ENCODE measurements at places on chromosomes 2 and 18.

DNA sequence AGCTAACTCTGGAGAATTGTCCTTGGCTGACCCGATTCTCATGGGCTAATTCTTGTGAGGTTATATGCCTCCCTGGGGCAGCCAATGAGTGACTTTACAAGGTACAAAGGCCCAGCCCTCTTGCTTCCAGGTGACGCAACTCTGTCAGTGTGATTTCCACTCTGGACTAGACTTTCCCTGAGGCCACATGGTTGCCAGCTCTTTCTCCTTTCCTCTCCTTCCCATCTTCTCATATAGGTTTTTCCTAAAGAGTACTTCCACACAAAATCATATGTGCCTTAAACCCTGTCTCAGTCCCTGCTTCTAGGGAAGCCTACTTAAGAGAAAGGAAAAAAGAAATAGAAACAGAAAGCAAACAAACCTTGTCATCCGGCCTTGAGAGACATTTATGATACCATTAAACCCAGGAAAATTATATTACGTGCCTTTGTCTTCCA, 226.2 kb upstream of the ZSWIM2 start:
- no peak for DNase-seq

- DNase-seq: no peak
Observed at GRCh38 chr2:30373881-30374302, 73.2 kb upstream of the LCLAT1 start.

GRCh38 chr2:69576880-69577279, 66.7 kb downstream of the AAK1 start:
- DNase-seq: peak; percentile 34

GRCh38 chr2:11314487-11314886, 29.9 kb downstream of the ROCK2 start:
- peak; percentile 17 for DNase-seq

- peak; percentile 32 for DNase-seq
Observed at GRCh38 chr18:56575819-56576663, 62.4 kb downstream of the TXNL1 start.

DNA sequence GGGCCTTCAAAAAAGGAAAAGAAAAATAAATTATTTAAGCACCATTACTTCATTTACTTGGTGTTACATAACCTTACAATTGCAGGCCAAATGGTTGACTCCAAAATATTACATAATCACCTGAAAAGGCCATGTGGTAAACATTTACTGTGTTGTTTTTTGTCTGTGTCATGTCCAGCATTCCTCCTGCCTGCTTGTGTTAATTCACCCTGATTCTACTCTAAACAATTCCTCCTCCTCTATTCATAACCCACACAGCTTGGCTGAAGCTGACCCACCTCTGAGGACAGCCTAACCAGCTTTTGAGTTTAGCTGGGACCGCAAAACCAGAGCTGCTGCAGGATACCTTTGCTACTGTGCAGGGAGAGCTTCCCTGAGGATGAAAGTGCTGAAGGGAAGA, 35.4 kb downstream of the TMX3 start:
- DNase-seq: peak; percentile 8

DNA sequence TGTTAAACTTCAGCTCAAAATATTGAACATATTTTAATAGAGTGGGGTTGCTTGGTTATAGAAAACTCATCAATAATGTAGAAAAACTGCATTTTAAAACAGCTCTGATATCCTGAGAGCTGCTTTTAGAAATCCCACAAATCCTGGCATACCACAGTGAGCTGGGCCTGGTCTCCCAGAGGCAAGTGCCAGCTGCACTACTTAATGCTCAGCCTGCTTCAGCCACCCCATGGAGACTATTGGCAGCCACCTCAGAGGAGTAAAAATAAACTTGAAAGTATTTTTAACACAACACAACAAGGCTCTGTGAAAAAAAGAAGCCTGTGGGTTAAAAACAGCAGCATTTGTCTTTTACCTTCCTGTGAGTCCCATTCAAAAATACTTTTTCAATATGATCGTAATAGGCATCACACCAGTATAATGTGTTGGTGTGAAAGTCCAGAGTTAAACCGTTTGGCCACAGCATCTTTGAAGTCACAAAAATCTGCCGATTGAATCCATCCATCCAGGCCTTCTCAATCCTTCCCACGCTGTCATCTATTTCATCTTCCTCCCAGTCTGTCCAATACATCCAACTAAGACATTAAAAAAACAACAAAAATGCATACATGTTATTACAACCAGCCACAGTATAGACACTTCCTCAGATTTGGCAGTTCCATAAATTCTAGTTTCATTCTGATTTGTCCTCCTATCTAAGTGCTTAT, 1115.3 kb downstream of the LRP1B start:
- DNase-seq: peak; percentile 13

DNA sequence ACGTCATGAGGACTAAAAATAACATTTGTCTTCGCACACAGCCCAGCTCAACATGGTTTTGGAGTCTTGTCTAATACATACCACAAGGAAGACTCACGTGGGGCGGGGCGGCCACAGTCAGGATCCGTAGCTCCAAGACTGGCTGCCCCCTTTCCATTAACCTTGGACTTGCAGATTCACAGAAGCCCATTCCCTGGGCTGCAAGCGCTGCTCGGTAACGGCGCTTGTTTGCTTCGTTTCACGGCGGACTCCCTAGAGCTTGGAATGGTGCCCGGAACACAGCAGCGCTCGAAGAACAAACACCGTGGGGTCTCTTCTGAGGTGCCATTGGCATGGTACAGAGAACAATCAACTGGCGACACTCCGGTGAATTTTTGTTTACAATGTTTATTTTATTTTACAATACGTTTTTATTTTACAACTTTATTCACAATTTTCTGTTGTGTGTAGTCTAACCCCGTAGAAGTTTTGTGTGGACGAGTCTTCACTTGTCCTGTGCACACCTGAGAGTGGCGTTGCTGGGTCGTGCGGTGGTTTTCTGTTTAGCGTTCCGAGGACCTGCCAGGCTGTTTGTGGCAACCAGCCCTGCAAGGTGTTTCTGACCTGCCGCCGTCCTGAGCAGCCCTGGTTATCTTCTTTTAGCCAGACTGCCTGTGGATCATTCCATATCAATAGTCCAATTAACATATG, 126.5 kb downstream of the GALR1 start:
- DNase-seq: no peak

- no peak for DNase-seq
Observed at GRCh38 chr2:151908204-151908882, 80.1 kb upstream of the ARL5A start.

DNA sequence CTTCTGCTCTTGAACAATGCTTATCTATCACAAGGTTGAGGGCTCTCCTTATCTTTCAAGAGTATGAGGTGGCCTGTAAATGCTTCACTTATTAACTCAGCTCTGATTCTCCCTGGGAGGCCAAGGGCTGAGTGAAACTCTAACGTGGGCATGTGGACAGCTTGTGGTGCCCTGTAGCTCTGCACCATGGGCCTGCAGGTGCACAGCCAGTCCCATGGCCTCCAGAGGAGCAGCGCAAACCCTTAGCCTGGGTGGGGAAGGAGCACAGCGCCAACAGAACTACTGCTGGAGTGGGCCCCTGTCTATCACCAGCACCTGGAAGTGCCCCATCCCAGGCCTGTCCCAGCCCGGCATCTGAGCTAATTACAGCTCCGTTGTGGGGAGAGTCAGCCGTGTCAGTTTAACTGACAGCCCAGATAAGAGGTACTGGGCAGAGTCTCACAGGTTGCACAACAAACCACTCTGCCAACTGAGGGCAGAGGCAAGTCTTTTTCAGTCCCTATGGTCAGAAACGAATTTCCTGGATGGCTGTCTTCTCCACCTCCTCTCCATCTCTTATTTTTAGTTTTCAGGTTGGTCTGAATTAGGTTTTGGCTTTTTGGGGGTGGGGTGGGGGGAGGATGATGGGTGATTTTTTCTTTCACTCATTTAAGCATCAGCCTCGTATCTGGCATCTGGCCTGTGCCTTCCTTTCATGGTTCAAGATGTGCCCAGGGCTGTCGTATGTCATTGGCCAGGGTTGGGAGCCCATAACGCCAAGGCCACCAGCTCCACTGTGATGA, 219.5 kb downstream of the BCL2 start:
- peak; percentile 99 for DNase-seq

DNA sequence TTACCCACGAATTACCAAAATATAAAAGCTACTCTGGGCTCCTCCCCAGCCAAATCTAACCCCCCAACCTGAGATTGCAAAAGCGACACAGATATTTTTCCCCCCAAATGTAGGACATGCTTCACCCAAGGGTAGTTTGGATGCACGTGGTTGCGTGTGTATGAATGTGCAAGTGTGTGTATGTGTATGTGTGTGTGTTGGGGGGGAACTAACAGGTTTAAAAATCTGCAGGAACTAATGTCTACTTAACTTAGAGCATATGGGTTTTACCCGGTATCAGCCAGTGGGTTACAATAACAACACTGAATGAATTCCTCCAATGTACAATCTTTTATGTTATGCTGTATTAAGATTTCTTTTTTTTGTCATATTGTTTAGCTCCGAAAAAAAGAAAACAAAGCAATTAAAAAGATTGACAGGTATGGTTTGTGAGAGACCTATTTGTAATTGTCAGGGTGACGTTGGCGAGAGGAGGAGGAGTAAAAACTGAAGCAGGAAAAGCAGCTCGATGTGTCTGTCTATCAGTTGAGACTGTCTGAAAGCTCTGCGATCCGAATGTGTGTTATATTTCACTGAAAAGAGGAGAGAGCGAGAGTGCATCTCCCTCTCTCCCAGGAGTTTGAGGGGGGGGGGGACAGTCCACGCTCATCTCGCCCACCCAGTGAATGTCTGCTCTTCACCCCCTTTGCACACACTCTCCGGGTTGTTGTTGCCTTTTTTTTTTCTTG, at the start of gene TSHZ1:
Gene TSHZ1, plus strand, starts transcription at position 524 of the 728 bp plus-strand sequence. CDS start 1,080 bp downstream, outside the sequence.
- DNase-seq: peak; percentile 90

DNA sequence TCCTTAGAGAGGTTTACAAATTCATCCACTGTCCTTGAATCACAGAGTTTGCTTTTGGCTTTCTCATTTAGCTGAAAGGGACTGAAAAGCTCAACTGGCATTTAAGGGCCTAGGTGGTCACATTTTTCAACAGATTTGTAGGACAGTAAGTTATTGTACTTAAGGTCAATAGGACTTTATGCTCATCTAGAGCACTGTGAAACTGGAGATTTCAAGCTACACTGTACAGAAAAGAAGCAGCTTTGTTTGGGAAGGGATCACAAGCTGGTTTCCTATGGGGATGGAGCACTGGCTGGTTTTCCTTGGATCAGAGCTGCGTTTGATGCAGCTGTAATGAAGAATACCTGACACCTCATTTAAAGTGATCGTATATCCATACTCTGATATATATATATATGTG, 482.7 kb downstream of the FBXO15 start:
- DNase-seq: no peak

DNA sequence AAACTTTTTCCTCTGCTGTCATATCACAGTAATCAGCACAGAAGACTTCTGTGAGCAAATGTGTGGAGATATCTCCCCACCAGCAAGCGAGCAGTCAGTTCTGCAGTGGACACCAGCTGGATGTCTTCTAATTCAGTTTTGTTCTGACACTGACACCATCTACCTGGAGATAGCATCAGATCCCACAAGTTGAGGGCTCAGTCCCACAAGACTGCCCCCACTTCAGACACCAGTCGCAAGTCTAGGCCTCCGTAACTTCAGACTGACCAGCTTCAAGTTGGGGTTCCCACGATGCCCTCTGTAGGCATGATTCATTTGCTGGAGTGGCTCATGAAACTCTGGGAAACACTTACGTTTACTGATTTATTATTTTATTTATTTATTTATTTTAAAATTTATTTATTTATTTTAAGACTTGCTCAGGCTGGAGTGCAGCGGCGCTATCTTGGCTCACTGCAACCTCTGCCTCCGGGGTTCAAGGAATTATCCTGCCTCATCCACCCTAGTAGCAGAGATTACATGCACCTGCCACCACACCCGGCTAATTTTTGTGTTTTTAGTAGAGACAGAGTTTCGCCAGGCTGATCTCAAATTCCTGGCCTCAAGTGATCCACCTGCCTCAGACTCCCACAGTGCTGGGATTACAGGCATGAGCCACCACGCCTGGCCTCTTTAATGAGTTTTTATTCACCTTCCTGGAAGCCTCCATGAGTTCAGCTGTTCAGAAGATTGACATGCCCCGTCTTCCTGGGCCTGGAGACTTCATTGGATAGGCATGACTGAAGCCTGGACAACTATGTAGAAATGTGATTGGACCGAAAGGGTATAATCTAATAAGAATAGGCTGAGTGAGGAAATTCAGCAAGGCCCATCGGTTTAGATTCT, 55.7 kb downstream of the PAPOLG start:
- no peak for DNase-seq

GRCh38 chr2:99957332-99958133, 184.9 kb downstream of the AFF3 start:
- no peak for DNase-seq

DNA sequence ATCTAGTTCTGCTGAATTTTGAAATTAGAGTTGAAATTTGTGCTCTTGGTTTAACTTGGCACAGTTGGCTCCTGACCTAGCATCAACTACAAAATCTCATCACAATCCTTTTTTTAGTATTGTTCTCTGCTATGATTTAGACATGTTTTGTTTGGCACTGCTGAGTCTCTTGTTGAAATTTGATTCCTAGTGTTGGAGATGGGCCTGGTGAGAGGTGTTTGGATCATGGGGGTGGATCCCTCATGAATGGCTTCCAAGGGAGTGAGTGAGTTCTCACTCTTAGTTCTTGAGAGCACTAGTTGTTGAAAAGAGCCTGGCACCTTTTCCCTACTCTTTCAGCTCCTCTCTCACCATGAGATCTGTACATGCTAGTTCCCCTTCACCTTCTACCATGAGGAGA, 605.6 kb upstream of the SLC39A10 start:
- no peak for DNase-seq

- peak; percentile 98 for DNase-seq
Observed at GRCh38 chr2:237968048-237968862, 1.4 kb downstream of the UBE2F start.

DNA sequence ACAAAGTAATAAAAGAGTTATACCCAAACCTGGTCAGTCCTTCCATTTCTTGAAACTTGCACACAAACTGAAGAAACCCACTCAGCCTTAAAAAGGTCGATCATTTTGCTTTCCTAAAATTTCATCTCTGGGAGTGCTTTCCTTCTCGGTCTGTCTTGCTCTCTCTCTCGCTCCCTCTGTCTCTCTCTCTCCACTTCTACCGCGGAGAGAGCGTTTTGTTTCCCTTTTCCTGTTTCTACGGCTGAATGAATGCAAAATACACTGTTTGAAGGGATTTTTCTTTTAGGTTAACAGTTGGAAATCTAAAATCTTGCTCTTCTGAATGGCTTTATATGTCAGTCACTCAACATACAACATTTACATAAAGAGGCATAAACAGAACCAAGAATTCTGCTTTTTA, 424.2 kb downstream of the TGIF1 start:
- DNase-seq: no peak

- DNase-seq: no peak
Observed at GRCh38 chr2:62347563-62348270, 151.8 kb downstream of the B3GNT2 start.

Measured in MV-4-11 (cell line).